ENCODE measurements at places on chromosomes 2 and 18.
A peak's percentile ranks its signal among the peaks of the same experiment; 100 is the strongest.

DNA sequence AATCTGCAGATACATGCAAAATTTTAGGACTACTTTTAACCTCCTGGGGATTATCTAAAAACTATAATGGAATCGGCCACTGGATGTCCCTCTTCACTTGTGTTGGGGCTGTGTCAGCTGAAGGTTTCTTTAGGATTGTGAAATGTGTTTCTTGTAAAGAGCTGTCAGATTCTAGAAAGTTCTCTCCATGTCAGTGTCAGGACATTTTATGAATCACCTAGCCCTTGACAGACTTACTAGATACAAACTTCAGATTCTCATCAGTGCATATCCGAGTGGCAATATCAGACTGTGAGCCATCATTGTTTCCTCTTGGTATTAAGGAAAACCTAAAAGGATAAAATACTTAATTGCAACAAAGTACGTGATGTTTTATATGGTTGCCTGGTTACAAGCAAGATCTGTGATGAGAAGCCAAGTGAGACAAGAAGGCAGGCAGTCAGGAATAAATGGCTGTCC, 107.3 kb downstream of the CPS1 start:
- DNase-seq = no peak

GRCh38 chr2:121450301-121450700, 80.4 kb upstream of the RNU4ATAC start:
- no peak for DNase-seq

DNA sequence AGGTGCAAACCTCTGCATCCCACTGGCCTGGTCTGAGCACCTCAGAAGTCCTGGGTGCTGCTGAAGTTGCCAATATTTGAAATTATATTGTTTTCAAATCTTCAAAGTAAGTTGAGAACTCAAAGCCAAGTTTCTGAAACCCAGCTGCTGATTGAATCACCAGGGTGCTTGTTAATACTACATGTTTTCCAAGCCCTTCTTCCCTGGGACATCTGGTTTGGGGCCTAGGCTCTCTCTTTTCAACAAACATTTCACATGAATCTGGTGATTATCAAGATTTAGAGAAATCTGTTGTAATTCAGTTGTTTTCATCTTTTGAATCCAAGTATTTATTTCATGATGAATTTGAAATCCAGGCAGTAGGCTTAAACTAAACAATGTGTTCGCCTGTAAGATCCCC, 24.4 kb downstream of the MLPH start:
- no peak for DNase-seq

DNA sequence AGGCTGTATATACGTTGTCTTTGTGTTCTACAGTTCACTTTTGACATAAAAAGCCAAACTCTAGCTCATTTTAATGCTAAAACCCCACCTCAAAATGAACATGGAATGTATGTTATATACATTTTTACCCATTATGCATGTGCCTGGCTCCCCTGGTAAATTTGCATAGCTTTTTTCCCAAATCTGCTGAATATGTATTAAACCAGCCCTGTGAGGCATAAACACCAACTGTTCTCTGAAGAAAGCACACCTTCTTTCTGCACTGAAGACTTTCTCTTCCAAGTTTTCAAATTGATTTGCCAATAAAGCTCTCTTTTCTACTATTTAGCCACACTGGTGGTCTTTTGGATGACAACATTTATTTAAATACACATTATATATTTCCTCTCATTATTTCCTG, 549.4 kb downstream of the TRIB2 start:
- no peak for DNase-seq

DNA sequence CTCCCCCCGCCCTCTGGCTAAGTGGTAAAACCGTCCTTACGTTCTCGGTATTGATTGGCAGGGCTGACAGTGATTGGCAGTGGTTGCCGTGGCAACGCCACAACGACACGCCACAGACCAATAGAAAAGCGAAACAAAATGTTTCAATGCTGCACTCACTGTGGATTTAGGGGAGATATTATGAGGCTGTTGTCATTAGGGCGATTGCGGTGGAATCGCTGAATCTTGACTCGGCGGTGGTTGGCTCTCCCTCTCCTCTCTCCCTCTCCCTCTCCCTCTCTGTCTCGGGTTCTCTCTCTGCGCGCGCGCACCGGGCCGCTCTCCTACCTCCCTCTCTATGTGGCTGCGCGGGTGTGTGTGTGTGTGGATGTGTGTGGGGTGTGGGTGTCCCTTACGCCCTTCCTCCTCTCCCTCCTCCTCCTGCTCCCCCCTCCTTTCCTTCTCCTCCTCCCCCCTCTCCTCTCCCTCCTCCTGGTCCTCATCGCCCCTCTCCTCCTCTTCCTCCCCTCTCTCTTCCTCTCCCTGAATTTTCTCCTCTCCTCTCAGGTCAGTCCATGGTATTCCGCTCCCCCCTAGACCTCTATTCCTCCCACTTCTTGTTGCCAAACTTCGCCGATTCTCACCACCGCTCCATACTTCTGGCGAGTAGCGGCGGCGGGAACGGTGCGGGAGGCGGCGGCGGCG, at the start of gene SIX3:
TSS of gene SIX3 (plus strand) at position 152 of the 684 bp plus-strand sequence. CDS start at position 555, 403 bp downstream.
- DNase-seq = peak; percentile 75

DNA sequence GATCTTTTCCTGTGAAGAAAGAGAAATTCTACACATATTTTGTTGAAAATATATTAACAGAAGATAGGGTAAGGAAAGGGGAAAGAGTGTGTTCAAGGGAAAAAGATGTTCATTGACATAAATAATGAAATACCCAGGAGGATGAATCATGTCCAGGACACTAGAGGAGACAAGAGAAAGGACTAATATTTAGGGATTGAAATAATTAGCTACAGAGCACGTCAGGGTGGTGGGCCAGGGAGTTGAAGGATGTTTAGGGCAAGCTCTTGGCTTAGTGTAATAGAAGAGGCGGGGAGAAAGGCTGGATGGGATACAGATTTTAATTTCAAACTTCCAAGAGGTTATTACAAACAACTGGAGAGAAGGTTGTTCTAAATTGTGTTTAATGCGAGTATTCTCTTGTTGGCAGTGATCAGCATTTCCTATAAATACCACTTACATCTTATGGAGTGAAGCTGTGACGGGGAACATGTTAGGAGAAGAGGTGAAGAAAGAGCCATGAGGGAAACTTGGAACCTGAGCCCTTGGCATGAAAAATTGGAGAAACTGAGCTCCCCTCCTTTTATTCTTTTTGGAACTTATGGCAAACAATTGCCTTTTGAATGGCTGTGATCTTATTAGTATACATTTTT, 36.6 kb upstream of the CETN1 start:
- no peak for DNase-seq

- DNase-seq = no peak
These were observed 60.1 kb downstream of the CLIP4 start for GRCh38 chr2:29175338-29175737.

DNA sequence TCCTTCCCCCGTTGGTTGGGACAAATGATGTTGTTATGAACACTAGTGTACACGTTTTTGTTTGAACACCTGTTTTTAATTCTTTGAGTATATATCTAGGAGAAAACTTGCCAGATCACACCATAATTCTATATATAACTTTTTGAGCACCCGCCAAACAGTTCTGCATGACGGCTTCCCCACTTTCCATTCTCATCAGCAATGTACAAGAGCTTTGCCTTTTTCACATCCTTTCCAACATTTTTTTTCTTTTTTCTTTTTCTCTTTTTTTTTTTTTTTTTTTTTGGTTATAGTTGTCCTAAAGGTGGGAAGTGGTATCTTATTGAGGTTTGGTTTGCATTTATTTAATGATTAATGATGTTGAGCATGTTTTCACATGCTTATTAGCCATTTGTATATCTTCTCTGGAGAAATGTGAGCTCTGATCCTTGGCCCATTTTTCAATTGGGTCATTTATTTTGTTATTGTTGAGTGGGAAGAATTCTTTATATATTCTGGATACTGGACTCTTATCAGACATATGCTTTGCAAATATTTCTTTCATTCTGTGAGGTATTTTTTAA, 86.9 kb upstream of the ZC3H15 start:
- DNase-seq = no peak

DNA sequence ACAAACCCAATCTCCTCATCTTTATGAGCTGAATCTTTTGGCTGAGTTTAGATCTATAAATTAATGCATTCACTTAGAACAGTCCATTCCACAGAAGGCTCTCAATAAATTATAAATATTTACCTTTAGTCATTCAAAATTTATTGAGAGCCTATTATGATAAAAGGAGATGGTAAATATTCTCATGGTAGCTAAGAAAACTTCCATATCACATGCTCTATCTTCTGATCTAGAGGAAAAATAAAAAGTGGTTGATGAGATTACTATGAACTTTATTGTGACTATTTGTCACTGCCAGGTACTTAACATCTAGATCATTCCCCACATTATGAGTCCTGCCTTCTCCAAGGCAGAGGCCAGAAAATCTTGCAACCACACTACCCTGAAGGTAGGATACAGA, 62.4 kb downstream of the L3MBTL4 start:
- DNase-seq = no peak

DNA sequence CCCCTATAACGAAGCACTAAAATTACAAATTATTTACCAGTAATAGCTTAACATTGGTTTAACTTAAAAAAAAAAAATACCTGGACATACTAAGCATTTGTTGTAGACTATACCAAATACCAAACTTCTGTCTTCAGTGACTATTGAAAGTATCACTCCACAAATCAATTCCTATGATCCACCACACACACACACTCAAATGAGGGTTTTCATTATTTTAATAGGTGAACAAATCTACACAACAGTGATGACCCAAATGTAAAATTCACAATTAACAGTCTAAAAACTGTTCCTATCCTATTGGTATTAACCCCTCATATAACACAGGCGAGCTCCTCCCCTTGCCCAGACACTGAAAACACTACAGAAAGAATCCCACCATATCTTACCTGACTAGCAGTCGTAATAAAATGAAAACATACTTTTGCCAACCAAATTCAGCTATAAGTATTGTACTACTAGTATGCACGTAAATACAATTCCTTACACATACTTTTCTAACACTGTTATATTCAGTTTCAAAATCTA, 2.5 kb downstream of the SP3 start:
- no peak for DNase-seq

GRCh38 chr2:26471766-26472706, 5.9 kb downstream of the OTOF start:
- DNase-seq = no peak

GRCh38 chr2:46549166-46549844, 69.9 kb downstream of the TMEM247 start:
- no peak for DNase-seq

GRCh38 chr2:155115846-155116245, 417.4 kb downstream of the KCNJ3 start:
- DNase-seq = no peak

DNA sequence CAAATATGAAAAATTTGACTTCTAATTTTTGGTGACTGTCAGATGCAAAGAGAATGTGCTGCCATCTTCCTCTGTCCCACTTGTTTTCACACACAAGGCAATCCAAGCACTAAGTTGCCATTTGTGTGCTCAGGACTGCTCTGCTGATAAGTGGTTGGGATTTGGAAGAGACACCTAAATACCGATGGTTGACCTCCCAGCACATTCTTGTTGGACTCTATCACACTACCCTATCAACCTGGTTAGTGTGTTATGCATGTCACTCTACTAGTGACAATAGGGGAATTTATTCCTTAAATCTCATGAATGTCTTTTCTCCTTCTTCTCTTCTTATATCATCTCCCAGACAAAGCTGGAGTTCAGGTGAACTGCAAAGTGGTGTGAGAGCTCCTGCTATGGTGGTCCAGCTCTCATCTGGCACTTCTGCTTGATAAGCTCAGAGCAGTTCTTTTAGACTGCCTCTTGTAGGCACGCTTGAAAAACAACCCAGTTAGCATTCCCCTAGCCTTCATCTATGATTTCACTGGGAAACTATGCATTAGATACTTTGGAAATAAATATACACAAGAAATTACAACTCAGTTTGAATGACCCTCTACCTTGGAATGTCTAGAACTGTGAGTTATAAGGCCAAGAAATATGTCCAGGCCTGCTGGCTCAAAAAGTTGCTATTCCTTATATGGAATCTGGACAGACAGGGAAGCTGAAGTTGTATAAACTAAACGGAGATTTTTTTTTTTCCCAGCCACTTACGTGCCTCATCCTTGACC, 404.8 kb downstream of the MEIS1 start:
- DNase-seq = no peak

GRCh38 chr2:178422097-178422496, 28.9 kb downstream of the PRKRA start:
- no peak for DNase-seq

GRCh38 chr2:70469435-70469834, 84.2 kb downstream of the TGFA start:
- no peak for DNase-seq

Data from nucleus accumbens (tissue), 56 donors.